ENCODE measurements at places on chromosomes 7 and 10.

- no peak for DNase-seq
Measured at GRCh38 chr10:63173468-63174232, 40.5 kb downstream of the NRBF2 start.

DNA sequence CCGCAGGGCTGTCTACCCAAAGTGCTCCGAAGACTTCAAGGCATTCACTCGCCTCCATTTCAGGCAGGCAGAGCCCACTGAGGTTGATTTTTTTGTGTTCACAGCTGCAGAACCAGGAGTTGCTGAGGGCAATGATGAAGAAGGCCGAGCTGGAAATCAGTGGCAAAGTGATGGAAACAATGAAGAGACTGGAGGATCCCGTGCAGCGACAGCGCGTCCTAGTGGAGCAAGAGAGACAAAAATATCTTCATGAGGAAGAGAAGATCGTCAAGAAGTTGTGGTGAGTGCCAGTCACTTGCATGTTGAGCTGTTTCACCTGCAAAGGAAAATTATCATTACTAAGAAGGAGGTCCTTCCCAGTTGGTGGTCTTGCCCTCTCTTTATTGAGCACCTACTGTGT, 210.5 kb downstream of the ARHGAP21 start:
- DNase-seq, result peak; percentile 9

GRCh38 chr7:81752318-81752714, 17.5 kb downstream of the HGF start:
- no peak for DNase-seq

- DNase-seq, result peak; percentile 93
Measured at GRCh38 chr7:47991741-47992311, 12.4 kb upstream of the HUS1 start.

DNA sequence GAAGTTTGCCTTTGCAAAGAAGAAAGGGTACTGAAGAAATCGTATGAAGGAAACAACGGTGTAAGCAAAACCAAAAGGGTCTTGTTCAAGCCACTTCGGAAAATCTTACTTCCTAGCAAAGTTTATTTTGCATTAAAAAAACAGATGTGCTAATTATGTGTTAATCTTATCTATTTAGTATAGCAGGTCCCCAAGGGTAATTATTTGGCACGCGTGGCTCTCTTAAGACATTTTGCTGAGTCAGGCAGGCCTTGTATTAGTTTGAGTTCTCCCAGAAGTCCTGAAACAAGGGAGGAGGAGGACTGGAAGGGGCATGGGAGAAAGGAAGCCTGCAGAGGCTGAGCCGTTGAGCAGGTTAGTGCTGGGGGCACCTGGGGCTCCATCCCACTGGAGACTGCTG, 44.9 kb downstream of the TMEM178B start:
- DNase-seq, result no peak

- DNase-seq, result no peak
Measured at GRCh38 chr10:23472181-23472580, 33.3 kb downstream of the OTUD1 start.

DNA sequence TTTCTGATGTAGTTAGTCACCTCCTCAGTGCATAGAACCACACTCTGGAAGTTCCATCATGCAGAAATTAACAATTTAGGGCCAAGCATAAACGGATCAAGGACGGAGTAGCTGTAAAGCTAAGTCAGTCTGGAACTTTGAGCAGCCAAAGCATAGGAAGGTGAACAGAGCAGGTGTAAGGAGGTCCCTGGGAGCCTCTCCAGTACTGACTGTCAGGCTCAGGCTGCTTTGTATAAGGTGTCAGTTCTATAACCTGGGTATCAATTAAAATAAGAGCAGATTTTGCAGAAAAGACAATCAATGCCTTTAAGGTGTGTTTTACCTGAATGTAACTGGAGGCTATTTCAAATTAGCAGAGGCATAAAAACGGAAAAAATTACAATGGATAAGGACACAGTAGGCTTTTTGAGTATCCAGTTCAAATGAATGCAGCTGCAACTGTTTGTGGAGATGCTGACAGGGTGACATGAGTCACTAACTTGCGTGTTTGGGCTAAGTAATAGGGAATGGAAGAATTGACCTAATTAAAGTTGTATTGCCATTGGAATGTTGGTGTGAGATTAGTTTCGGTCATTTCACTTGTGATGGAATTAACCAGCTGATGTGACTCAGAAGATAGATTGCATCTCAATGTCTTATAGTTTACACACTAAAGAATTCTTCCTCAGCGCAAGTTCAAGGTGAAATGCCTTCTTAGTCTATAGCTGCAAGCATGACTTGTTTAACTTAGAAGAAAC, 417.9 kb upstream of the CNTNAP2 start:
- no peak for DNase-seq

DNA sequence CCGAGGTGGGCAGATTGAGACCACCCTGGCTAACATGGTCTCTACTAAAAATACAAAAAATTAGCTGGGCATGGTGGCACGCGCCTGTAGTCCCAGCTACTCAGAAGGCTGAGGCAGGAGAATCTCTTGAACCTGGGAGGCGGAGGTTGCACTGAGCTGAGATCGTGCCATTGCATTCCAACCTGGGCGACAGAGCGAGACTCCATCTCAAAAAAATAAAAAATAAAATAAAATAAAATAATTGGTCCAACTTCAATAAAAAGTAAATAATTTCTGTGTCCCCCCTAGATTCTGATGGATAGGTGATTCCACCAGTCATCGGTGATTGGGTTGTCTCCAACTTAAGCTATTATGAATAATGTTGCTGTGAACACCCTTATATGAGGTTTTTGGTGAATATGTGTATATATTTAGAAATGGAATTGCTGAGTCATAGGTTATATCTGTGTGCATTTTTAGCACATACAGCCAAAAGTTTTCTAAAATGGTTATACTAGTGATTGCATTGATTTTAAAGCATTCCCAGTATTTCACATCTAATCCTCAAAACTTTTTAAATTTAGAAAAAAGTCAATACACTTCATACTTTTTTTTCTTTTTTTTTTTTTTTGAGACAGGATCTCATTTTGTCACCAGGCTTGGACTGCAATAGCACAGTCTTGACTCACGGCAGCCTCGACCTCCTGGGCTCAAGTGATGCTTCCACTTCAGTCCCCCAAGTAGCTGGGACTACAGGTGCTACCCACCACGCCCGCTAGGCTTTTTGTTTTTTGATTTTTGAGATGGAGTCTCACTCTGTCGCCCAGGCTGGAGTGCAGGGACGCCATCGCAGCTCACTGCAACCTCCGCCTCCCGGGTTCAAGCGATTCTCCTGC, 13.7 kb upstream of the SRPK2 start:
- DNase-seq, result no peak

GRCh38 chr10:7161484-7162250, 249.2 kb downstream of the SFMBT2 start:
- no peak for DNase-seq

DNA sequence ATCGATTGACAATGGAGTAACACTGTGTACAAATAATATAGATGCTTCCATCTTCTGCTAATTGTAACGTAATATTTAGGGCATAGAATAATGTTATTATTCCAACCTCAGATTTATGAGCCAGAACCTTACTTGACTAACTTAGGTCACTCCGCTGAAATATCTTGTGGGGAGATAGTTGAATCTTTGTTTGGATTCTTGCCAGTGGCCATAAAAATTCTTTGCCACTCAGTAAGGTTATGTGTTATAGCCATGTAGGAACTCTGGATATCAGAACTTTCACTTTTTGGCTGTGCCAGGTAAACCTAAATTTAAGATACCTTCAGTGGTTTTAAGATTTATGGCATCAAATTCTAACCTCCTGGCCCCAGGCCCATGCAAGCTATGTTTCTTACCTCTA, 197.6 kb downstream of the WDR11 start:
- no peak for DNase-seq

GRCh38 chr7:101162551-101163278, 2.7 kb downstream of the VGF start:
- peak; percentile 88 for DNase-seq

- peak; percentile 100 for DNase-seq
Measured at GRCh38 chr7:117124591-117125220, 171.4 kb downstream of the ST7 start.

- DNase-seq, result peak; percentile 100
Measured at GRCh38 chr10:93458821-93459257, 23.3 kb downstream of the MYOF start.

GRCh38 chr7:113142385-113143119, 24.2 kb upstream of the SMIM30 start:
- no peak for DNase-seq

DNA sequence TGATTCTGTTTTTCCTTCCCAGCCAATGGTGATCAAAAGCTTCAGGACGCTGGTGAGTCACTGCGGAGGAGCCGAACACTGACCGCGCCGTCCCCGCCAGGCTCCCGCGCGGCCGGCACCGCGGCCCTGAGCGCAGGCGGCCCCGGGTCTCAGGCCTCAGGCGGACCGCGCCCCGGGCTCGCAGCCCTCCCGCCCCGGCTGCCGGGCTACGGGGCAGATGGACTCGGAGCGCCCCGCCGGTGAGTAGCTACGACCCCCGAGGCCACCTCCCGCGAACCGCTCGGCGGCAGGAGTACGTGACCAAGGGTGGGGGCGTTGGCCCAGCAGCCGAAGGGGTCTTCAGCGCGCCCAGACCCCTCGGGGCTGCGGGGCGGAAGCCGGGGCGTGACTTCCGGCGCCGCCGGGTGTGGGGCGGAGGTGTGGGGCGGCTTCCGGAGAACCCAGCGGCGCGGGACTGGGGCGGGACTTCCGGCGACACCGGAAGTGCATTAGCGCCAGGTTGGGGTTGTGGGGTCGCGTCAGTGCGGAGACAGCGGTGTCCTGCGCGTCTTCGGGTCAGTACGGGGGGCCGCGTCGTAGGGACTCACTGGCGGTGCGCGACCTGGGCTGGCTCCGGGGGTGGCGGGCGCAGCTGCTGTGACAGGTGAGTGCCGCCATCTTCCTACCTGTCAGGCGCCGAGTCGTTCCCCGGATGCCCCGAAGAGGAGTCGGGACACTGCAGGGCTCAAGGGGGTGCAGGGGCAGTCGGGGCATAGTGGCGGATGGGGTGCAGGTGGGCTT, at the start of gene WDR37:
Gene WDR37, plus strand, starts transcription at position 60 of the 780 bp plus-strand sequence. CDS start 15,771 bp downstream, outside the sequence.
- peak; percentile 83 for DNase-seq

GRCh38 chr7:122273117-122273516, 31.4 kb downstream of the FEZF1 start:
- DNase-seq, result no peak

DNA sequence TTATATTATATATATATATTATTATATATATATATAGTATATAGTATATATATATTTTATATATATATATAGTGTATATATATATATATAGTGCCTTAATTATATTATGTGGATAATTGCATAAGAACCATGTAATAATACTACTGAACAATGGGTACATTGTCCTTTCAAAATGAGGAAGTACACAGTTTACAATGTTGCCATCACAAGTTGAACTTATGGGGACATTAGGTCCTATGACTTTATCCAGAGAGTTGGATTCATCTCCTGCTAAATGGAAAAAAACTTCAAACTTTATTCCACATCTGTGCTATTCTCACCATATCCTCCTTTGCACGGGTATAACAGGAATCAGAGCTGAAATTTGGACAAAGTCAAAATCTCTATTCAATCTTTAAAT, 105.0 kb upstream of the AGR3 start:
- no peak for DNase-seq

- DNase-seq, result no peak
Measured at GRCh38 chr7:65971021-65971420, 11.0 kb downstream of the GUSB start.

GRCh38 chr7:90919816-90920215, 323.7 kb downstream of the CDK14 start:
- no peak for DNase-seq

- no peak for DNase-seq
Measured at GRCh38 chr7:31811650-31812461, 124.8 kb downstream of the PPP1R17 start.

GRCh38 chr7:156845379-156846101, 47.4 kb downstream of the LMBR1 start:
- DNase-seq, result no peak

DNA sequence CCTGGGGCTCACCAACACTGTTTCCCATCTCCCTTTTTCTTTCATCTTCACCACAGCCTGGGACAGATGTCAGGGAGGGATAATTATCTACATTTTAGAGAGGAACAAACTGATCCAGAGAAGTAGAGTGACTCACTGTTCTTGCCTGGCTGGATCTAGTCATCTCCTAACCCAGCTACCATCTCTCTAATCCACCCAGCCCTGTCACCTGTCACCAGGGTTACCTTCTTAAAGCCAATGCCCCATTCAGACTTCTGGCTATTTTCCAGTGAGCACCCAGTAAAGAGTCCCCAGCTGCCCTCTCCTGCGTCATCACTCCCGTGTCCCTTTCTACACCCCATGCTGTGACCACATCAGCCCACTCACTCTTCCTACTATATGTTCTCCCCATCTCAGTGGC, 68.4 kb upstream of the DUSP5 start:
- DNase-seq, result no peak

DNA sequence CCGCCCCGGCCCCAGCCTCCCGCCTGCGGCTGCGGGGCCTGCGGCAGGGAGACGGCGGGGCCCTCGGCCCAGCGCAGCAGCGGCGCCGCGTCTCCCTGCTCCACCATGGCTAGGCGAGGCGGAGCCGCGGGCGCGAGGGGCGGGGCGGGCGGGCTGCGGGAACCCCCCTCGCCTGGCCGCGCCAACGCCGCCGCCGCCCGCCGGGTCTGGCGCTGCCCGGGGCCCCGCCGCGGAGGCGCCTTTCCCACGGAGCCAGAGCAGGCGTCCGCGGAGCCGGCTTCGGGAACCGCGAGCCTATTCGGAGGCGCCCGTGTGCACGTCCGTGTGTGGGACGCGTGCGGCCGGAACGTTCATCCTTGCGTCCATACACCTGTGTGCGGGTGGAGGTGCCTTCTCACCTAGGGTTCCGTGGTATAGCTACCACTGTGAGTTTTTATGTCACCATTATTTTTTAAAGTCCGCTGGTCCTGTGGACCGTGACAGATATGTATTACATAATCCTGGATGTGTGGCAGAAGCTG, at the start of gene DENND11:
Gene DENND11, minus strand, starts transcription at position 120 of the 521 bp plus-strand sequence. Its CDS starts 13 bp downstream, at position 107.
- peak; percentile 64 for DNase-seq

- DNase-seq, result no peak
Measured at GRCh38 chr7:128120116-128120515, 88.9 kb upstream of the LRRC4 start.

DNA sequence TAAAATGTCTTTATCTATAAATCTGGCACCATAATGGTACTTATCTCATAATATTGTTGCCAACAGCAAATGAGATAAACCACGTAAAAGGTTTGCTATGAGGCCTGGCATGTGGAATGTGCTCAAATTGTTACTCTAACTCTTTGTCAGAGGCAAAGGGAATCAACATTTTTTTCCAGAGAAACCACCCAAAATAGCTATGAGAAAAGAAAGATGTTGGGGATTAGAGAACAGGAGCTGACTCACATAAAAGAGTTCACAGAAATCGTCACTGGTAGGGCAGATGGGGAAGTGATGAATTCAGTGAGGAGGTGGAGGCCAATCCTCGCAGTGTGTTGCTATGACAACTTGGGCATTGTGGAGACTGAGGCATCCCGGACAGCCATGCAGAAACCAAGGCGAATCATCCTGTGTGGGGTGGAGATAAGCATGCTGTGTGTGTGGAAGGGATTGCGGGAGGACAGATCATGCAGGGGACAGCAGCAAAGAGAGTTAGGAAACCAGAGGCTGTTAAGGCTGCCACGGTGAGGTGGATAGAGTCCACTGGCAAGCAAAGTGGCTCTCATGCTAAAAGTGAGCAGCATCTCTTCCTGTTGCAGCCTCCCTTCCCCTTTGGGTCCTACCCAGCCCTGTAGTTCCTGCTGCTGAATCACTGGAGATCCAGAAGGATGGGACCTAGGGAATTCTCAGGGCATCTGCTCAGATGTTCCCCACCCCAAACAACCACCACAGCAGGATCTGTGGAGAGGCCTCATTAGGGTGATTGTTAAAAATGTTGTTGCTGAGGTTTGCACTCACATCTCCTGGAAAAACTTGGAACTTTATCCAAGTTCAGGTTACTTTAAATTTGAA, 103.9 kb downstream of the CUBN start:
- DNase-seq, result peak; percentile 66

GRCh38 chr10:132943791-132944404, 1.5 kb upstream of the CFAP46 start:
- DNase-seq, result no peak
